Pancreas (tissue), 10 donors: ENCODE measurements at places on chromosomes 2 and 18. TPM values are rescaled to one million over a fixed set of nuclear protein-coding genes. Genes with fewer than 3 reads are reported as not detected.
A peak's percentile ranks its signal among the peaks of the same experiment; 100 is the strongest.

The TCF7L1 gene
- 4.0 TPM for polyA plus RNA-seq

The INSIG2 gene
- polyA plus RNA-seq = 7.9 TPM

- peak; percentile 70 for DNase-seq
Measured at GRCh38 chr2:164903951-164904350, 51.4 kb downstream of the SLC38A11 start.

DNA sequence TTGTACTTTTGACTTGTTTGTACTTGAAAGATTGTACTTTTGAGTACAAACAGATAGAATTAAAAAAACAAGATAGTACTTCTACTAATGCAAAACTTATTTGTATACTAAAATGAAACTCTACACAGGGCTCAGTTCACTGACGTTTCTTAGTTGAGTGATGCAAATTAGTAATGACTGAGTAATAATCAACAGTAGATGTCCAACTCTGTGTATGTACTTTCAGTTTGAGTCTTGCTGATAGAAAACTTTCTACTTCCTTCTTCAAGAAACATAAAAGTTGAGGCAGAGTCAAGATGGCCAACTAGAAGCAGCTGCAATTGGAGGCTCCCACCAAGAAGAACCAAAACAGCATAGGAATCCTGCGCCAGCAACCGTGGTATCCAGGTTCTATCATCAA is 585.0 kb downstream of the NR4A2 start:
- no peak for DNase-seq

- DNase-seq = no peak
Measured at GRCh38 chr2:24886126-24886501, 33.9 kb downstream of the ADCY3 start.

GRCh38 chr2:11145350-11145749 is 9.9 kb upstream of the SLC66A3 start:
- no peak for DNase-seq

- DNase-seq = no peak
Measured at GRCh38 chr2:212893216-212893615, 258.2 kb downstream of the IKZF2 start.

DNA sequence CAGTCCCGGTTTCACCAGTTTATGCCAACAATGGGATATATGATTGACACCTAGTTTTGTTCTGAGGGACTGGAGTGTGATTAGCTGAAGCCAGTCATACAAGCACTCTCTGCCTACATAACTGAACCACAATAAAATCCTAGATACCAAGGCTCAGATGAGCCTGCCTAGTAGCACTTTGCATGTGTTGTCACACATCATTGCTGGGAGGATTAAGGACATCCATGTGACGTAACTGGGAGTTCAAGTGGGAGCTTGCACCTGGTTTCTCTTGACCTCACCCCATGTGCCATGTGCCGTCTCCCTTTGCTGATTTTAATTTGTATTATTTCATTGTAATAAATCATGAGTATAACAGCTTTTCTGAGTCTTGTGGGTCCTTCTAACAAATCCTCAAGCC is 90.3 kb downstream of the TMEM163 start:
- no peak for DNase-seq

DNA sequence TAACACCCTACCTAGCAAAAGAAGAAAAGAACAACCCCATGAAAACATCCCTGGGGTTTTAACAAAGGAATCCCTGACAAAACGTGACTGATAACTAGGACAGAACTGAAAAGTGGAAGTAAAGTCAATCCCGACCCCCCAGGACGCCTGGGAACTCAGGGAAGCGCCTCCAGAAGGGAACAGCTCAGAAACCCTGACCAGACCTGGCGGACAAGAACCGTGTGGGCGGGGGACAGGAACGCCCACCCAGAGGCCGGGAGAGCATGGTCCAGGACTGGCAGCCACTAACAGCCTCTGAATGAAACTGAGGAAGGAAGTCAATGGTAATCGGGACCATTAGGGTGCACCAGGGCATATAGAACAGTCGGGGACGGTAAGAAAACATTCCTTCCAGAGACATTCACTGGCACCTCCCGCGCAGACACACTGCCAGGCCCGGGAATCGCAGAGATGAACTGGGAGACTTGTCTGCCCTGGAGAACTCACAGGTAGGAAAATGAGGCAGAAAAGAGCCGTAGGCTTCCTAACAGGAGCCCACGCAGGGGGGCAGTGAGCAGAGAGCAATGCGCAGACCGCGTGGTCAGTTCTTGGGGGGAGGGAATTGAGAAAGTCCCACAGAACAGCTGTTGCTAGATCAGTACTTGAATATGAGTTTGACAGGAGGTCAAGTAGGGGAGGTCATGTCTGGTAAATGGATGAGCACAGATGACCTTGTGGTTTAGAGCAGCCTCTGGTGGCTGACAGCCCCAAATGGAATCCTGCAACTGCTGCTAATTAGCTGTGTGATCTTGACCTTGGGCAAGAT is 1.3 kb upstream of the TBC1D8 start:
- DNase-seq = peak; percentile 41

DNA sequence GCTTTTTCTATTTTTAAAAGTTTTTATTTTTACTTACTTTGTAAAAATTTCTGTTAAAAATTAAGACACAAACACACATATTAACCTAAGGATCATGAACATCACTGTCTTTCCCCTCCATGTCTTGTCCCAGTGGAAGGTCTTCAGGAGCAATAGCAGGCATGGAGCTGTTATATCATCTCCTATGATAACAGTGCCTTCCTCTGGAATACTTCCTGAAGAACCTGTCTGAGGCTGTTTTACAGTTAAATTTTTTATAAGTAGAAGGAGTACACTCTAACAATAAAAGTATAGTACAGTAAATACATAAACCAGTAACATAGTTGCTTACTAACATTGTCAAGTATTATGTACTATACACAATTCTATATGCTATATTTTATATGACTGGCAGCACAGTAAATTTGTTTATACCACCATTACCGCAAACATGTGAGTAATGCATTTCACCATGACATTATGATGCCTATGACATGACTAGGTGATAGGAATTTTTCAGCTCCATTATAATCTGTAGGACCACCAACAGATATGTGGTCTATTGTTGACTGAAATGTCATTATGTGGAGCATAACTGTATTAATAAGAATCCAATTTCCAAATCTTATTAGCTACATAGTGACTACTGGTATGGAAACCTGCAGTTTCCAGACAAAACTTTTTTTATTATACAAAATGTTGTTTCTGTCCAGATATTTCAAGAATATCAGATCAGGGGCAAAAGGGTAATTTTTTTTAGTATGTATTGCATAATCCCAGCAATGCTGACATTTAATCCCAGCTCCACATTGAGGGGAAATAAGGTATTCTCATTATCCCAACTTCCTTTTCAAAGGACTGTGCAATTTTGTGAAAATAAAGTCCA is 337.2 kb upstream of the SLC39A10 start:
- no peak for DNase-seq
